ENCODE measurements at places on chromosomes 11 and 22.

- no peak for DNase-seq
Observed at GRCh38 chr22:48424661-48425060, 1403.0 kb downstream of the BRD1 start.

- no peak for DNase-seq
Observed at GRCh38 chr11:19664886-19665548, 47.6 kb upstream of the NAV2 start.

DNA sequence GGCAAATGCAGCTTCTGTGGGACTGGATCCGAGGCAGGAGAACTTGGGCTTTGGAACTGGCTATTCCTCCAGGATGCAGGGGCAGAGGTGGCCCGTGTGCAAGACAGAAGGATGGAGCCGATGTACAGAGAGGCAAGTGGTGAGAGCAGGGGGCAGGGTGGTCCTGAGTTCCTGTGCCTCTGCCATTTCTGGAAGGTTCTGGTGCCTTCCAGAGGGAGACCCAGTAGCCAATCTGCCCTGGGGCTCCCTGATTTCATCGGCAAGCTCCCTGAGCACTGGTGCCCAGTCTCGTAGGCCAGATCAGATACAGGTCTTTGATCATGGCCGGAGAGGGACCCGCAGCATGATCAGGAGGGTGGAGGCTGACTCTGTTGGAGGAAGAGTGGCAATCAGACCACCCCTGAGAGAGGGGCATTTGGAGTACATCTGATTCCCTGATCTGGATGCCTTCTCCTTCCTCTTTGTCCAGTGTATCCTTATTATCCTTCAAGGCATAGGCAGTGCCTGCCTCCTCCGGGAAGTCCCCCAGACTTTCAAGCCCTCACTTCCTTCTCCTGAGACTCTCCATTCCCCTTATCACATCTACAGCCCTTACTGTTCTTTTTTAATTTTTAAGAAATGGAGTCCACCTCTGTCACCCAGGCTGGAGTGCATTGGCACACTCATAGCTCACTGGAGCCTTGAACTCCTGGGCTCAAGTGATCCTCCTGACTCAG is 9.7 kb downstream of the MRGPRD start:
- no peak for DNase-seq

GRCh38 chr22:42303396-42304323 is 33.2 kb upstream of the TCF20 start:
- no peak for DNase-seq

GRCh38 chr11:27921472-27921871 is 186.5 kb downstream of the KIF18A start:
- DNase-seq: no peak

- no peak for DNase-seq
Observed at GRCh38 chr11:118091690-118092089, 4.9 kb upstream of the SMIM35 start.

GRCh38 chr11:65506772-65507505 is 8.1 kb downstream of the MALAT1 start:
- no peak for DNase-seq

DNA sequence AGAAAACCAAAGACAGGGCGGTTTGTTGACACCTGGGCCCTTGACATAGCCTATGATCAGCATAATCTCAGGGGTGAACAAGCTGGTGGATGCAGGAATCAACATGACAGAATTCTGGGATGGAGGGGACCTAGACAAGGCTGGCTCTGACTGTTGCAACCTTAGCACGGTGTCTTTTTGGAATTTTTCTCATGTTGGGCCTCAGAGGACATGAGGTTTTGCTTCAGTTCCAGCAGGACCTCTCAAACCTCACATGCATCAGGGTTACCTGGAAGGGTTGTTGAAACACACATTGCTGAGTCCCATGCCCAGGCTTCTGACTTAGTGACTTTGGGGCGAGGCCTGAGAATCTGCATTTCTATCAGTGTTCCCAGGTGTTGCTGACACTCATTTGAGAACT is 345.6 kb upstream of the B3GAT1 start:
- no peak for DNase-seq

DNA sequence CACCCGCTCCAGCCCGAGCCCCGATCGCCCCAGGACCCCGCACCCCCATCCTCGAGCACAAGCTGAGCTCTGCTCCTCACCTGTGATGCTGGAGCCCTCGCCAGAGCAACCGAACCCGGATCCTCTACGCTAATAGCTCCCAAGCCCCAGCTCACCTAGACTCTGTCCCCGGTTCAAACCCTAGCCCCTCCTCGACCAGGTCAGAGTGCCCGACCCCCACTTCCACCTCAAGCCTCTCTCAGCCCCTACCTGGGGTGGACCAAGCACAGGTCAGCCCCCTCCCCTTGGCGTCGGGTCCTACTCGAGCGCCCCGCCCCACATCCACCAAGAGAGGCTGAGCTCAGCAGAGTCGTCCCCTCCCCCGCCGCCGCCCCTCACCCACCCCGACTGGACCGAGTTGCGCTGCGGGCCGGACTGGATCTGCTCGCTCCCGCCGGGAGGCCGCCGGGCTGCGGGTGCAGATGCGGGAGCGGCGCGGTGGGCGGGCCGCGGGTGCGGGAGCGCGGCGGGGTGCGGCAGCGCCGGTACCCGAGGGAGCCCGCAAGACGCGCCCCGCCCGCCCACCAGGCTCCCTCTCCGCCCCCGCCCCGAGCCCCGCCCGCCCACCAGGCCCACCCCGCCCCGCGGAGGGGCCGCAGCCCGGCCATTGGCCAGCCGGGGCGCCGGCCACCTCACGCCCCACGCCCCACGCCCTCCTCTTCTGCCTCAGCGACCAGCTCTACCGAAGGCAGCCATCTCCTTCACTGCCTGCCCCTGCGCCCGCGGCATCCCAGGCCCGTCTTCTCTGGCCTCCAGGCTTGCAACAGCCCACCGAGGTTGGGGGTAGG is 577 bp upstream of the DKK3 start:
- no peak for DNase-seq

DNA sequence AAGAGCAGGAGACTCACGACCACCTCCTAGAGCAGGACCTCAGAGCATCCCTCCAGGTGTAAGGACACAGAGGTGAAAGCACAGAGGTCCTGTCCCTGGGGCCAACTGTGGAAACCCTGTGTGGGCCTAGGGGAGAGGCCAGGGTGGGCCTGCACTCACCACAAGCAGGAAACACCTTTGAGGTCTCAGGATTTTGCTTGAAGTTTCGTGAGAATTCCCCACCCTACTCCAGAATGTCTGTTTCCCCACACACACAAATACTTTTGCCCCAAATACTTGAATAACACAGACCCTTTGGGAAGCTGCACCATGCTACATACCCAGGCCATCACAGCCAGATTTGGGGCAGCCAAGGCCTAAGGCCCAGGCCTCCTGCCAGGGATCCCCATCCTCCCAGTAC is 18.1 kb downstream of the SLC43A3 start:
- DNase-seq: no peak

DNA sequence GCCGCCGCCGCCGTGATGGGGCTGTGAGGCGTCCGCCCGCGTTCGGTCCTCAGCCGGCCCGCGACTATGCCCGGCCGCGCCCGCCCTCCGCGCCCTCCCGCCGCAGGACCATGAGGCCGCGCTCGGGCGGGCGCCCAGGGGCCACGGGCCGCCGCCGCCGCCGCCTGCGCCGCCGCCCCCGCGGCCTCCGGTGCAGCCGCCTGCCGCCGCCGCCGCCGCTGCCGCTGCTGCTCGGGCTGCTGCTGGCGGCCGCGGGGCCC is 215 bp downstream of the ZNRF3 start:
- no peak for DNase-seq

- no peak for DNase-seq
Observed at GRCh38 chr11:106442032-106442431, 364.6 kb downstream of the AASDHPPT start.

DNA sequence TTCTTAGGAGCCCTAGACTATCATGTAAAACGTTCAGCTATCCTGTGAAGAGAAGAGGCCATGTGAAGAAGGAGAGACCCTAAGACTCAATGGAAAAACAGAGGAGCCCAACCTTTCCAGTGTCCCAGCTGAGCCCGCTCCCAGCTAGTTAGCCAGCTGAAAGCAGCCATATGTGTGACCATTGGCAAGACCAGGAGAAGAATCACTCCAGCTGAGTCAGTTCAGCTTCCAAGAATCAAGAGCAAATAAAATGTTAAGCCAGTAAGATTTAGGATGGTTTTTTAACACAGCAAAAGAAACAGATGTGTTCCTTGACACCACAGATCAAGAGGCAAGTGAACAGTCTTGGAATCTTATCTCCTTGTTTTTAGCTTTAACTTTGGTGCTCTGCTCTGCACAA is 108.0 kb downstream of the CCDC81 start:
- no peak for DNase-seq

GRCh38 chr11:36465449-36466163 is 44.5 kb downstream of the TRAF6 start:
- no peak for DNase-seq

GRCh38 chr11:129279326-129280026 is 87.4 kb upstream of the ARHGAP32 start:
- peak; percentile 36 for DNase-seq

- peak; percentile 82 for DNase-seq
Observed at GRCh38 chr11:133956650-133957633, at the start of gene IGSF9B. TSS of gene IGSF9B (minus strand) at chr11:133956968. CDS start at chr11:133956754, 214 bp downstream.

DNA sequence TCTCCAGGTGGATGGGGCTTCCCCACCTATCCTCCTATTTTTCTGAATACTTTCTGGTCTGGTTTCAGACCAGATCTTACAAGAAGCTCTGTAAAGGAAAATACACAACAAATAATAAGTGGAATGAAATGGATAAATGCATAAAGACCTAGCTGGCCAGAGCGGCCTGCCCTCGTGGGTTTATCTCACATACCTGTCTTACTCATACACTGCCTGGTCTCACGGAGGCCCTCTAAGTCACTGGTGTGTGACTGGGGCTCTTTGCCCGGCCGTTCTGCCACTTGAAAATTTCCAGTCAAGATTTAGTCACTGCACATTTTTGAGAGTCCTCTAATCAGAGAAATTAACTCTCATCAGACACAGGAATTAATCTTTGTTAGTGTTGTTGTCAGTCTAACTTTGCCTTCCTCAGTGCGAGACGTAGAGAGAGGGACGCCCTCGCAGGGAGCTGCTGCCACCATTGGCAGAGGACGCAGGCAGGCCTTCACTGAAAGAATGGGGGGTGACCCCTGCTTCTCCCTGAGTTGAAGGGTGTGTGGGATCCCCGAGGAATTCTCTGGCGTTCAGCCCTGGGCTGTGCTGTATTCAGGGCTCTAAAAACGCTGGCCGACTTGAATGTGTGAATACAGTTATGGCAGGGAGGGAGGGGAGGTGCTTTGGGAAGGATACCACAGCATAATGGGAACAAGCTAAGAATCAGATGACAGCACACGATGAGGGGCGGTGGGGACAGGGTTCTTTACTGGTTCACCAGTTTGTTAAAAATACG is 46.3 kb upstream of the CADM1 start:
- no peak for DNase-seq

DNA sequence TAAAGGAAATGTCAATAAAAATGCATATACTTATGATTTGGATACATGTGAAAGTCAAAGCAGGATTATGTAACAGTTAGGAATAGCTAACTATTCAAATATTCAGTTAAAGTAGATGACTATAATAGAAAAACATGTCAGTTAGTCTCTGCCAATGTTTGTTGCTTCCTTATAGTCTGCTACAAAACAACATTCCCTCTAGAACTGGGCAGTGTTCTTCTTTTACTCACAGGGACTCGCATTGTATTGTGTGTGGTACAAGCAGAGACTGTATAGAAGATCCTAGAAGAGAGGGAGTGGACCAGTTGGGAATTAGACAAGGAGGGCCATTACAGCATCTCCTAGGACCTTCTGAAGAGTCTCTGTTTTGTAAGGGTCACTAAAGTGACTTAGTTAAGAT is 10.6 kb downstream of the ACAT1 start:
- DNase-seq: no peak

DNA sequence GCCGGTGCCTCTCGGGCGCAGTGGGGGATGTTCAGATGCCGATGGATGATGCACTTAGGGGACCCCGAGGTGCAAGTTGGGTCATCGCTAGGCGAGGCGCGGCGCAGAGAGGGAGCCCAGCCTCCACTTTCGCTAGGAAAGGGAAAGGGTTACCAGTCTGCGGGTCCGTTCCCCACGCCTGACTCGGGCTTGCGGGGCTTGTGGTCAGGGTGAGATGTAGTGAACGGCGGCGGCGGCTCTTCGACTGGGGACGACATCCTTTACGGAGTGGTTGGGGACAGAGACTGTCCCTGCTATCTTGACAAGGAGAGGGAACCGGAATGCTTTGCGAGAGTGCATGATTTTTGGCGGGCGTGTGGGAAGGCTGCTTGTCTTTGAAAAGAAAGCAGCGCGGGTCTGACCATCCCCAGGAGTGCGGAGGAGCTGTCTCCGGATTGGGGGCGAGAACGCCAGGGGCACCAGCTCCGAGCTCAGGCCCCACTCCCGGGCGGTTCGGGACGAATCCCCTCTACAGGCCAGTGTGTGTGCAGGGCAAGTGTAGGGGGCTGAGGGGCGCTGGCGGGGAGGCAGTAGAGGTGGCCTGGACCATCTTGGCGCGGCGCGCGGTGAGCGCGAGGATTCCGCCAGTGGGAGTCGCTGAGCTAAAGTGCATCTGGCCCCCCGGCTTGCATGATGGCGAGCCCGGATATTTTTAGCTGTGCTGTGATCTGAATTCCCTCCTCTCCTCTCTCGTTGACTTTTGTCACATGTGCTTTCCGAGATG is 1.1 kb downstream of the FAT3 start:
- DNase-seq: no peak

- peak; percentile 25 for DNase-seq
Observed at GRCh38 chr22:22431271-22432220, 77.0 kb downstream of the ZNF280B start.

- no peak for DNase-seq
Observed at GRCh38 chr11:17714356-17714854, 5.0 kb upstream of the MYOD1 start.

- no peak for DNase-seq
Observed at GRCh38 chr11:93662175-93662570, 691 bp downstream of the CEP295 start.

GRCh38 chr11:26201411-26201810 is 130.5 kb upstream of the ANO3 start:
- DNase-seq: no peak

DNA sequence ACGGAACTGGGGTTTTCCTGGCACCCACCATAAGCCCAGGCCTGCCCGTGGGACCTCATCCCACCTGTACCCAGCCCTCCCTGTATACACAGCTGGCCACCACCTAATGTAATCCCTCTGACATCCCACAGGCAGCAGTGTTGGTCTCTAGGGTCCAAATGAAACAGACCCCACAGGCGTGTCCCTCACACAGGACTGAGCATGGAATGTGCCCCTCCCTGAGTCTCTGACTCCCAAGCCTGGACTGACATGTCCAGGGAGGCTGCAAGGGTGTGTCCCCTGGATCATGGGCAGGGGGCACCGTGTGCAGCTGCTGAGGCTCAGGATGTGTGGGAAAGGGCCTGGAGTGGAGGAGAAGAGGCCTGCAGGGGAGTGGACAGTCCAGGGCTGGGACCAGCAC is 50.6 kb upstream of the PPARA start:
- no peak for DNase-seq
